NCI-H1417 treated with DMSO at 0.1 percent for 48 hours (cell line): ENCODE measurements at places on chromosomes 11 and 22.

- no peak for DNase-seq
These were observed 9.5 kb downstream of the EMID1 start for GRCh38 chr22:29215012-29215860.

- DNase-seq: no peak
These were observed 116.5 kb downstream of the AASDHPPT start for GRCh38 chr11:106193956-106194355.

- no peak for DNase-seq
These were observed 136.3 kb downstream of the ARHGAP42 start for GRCh38 chr11:100823360-100823759.

GRCh38 chr11:7514099-7514591, 346 bp downstream of the PPFIBP2 start:
- DNase-seq: no peak
